Effector CD8-positive, alpha-beta T cell (primary cell): ENCODE measurements at places on chromosomes 11 and 22.
A peak's percentile ranks its signal among the peaks of the same experiment; 100 is the strongest.

DNA sequence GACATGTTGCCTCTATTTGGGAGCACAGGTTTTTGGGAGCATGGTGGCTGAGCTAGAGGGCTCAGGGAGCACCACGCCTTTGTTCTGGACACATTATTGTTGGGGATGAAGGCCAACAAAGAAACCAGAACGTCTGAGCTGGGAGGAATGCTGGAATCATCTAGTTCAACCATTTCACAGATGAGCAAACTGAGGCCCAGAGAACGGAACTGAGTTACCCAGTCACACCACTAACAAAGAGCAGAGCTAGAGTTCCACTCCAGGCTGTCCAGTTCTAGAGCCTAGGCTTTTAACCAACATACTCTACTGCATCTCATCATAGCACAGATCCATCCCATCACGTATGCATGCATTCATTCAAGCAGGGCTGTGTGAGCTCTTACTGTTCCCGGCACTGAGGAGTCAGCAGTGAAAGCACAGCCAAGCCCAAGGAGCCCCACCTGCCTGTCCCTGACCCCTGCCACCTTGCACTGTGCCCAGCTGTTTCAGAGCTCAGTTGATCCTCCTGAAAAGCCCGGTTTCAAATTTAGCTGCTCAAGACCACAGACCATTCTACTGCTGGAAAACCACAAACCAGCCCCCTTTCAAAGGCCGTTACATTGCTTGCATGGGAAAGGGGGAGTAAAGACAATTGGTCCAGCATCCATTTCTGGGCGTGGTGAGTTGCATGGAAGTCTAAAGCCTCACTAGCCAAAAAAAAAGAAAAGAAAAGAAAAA, 16.9 kb upstream of the TCF20 start:
- no peak for DNase-seq

- no peak for DNase-seq
Measured at GRCh38 chr11:127390465-127390864, 389.9 kb upstream of the KIRREL3 start.

- DNase-seq: no peak
Measured at GRCh38 chr22:39689421-39689820, 118.9 kb downstream of the CACNA1I start.

GRCh38 chr22:27554106-27554811, 247.3 kb downstream of the MN1 start:
- no peak for DNase-seq

DNA sequence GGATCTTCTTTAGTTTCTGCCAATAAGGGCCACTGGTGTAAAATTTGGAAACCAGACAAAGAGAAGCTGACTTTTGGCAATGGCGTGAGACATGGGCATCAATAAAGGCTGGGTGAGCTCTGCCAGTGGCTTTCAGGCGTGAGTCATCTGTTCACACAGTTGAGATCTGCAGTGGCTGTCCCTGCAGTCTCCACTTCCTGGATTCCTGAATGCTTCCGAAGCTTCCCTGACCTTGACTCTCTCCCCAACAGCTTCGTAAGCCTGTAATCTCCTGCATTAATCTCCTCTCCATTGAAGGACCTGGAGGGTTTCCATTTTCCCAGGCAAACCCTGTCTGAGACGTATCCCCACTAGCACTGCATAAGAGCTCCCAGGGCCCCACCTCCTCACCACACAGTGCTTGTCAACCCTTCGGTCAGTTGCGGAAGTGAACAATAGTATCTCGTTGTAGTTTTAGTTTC, 574.7 kb downstream of the TBC1D22A start:
- no peak for DNase-seq

- no peak for DNase-seq
Measured at GRCh38 chr11:113568566-113568965, 93.4 kb upstream of the DRD2 start.

DNA sequence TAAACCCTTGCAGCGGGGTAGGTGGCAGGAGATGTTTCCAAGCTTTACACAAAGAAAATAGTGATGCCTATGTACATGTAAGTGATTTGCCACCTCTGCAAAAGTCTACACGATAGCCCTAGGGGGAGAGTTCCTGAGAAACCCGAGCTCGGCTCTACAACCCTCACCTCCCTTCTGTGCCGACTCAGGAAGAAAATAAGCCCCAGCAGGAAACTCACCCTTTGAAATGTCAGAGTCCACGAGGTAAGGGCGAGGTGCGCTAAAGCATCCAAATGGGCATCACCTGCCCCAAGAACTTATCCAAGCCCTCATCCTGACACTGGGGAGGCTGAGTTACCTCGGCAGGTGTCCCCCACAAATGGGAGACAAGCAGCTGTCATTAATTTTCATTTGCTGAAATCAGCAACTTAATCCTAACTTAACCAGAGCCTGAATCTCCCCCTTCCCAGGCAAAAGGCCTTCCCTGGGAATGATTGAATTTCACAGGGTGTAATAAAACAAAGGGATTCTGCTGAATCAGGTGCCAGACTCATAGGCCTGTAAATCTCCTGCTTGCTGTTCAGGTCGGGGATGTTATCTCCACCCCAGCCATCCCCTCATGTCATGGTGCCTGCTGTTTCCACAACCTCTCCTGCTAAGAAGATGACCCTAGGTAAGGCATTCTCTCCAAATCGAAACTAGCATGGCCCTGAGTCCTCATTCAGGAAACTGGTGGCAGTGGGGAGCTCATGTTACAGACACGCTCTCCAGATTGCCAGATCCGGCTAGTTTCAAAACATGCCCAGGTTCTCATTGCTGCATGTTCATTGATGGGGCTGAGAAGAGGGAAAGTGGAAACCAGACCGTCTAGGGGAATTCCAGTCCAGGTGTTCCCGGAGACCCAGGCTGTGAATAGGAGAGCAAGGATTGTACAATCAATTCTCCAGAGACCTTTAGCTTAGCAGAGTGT, 105.3 kb upstream of the KIRREL3 start:
- no peak for DNase-seq

GRCh38 chr11:8258784-8259183, 4.9 kb downstream of the LMO1 start:
- DNase-seq: no peak

GRCh38 chr11:27696115-27696514, 4.1 kb downstream of the BDNF start:
- DNase-seq: no peak

DNA sequence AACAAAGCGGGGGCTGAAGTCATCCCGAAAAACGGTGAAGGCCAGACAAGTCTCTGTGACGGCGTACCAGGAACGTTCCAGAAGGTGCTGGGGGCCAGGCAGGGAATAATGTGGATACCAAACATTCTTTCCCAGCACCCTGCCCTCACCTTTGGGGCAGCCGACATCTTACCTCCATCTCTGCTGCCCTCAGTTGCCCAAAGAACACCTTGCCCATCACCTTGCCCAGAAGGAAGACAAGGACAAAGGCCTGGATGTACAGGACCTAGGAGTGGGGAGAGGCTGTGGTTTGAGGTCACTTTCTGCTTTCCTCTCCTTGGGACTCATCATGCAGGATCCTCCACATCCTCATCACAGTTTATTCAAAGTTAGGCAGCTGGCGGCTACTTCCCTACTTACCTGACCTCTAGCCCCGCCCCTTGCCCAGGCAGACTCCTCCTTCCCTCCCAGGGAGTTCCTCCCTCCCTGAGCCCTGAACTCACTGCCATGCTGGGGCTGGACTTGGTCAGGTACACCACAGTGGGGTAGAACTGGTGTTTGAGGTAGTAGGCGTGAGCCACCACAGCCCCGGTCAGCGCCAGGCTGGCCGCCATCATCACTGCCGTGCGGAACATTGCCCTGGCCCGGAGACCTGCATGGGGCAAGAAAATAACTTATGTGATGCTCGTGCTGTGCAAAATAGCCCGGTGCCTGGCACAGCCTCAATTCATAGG, 1.2 kb downstream of the SYVN1 start:
- DNase-seq: peak; percentile 33

DNA sequence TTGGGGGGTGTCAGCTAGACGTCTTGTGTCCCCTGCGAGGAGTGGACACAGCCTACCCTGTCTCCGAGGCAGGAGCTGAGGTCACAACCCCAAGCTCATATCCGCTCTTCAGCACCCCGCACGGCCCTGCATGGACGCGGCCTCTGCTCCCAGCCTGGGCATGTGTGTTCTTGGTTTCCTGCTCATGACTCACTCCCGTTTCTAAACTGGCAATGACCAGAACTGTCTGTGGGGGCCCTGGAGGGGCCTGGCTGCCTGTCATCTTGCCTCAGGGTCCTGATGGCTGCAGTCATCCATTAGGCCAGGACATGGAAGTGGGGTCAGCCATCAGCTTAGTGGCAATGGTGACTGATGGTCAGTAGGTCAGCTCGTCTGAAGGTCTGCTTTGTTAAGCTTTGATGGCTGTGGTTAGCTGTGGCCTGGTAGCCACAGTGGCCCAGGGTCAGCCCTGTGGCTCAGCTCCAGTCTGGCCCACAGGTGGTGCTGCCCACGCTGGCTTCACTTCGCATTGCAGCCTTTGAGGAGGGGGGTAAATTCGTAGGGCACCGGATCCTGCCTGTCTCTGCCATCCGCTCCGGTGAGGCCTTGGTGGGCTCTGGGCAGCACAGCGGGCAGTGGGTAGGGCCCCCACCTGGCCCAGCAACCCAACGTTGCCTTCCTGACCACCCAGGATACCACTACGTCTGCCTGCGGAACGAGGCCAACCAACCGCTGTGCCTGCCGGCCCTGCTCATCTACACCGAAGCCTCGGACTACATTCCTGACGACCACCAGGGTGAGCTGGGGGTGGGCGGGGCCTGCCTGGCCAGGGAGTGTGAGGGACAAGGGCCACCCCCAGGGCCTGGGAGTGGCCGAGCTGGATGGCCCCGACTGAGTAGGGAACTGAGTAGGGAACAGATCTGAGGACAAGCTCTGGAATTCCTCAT, 12.0 kb downstream of the PLCB3 start:
- no peak for DNase-seq

DNA sequence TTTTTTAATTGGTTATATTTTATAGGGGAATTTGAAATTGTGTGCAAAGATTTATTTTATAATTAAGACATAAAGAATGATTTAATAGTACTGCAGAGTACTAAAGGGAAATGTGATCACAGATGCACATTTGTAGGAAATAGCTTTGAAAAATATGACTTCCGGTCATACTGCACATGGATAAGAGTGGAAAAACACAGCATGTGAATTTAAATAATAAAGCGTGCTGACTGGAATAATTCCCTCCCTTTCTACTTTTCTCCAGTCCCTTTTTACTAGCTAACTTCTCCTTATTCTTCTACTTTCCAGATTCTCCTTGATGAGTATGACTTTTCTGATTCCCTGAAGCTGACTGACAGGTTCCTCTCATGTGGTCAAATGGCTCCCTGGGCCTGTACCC, 238.4 kb upstream of the CTSC start:
- no peak for DNase-seq

DNA sequence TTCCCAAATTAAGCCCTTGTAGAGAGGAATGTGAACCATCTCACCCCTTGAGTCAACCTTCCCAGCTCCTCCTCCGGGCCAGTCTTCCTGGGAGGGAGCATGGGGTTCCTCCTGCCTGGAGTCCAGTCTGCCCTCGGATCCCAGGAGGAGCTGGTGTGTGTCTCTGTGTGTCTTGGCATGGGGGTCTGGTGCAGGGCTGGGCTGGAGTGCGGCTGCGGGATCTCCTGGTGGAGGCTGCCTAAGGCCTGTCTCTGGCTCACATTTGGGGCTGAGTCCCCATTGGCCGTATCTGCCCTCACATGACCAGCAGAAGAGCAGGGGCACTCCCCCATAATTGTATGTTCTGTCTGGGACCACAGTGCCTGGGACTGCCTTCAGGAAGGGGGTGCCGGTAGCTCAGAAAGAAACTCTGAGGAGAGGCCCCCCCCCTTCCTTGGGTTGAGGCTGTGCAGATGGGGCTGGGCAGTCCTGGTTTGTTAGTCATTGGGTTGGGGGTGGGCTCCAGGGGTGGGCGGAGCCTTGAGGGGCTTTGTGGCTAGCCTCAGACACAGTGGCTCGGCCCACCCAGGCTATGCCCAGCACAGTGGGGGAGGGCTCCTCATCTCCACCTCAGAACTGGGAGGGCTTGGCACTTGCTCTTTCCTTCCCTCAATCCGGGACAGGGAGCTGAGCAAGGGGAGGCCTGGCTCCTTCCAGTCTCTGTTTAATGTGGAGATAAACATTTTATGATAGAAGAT, 2.9 kb downstream of the C1QTNF5 start:
- DNase-seq: no peak

DNA sequence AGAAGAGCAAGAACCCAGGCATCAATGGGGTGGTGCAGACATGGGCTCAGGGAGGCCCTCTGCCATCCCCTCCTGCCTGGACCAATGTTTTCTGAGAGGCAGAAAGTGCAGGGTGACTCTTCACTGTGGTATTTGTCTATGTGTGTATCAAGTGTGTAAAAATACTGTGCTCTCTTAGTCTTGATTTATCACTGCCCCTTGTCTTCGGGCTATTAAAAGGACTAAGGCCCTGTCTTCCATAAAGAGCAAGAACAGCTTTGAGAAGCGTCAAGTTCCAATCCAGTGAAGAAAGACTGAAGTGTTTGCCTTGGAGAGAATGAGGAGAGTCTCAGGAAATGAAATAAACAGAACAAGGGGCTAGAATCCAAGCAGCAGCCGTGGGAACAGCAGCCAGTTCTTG, 14.4 kb downstream of the PRSS23 start:
- DNase-seq: no peak

DNA sequence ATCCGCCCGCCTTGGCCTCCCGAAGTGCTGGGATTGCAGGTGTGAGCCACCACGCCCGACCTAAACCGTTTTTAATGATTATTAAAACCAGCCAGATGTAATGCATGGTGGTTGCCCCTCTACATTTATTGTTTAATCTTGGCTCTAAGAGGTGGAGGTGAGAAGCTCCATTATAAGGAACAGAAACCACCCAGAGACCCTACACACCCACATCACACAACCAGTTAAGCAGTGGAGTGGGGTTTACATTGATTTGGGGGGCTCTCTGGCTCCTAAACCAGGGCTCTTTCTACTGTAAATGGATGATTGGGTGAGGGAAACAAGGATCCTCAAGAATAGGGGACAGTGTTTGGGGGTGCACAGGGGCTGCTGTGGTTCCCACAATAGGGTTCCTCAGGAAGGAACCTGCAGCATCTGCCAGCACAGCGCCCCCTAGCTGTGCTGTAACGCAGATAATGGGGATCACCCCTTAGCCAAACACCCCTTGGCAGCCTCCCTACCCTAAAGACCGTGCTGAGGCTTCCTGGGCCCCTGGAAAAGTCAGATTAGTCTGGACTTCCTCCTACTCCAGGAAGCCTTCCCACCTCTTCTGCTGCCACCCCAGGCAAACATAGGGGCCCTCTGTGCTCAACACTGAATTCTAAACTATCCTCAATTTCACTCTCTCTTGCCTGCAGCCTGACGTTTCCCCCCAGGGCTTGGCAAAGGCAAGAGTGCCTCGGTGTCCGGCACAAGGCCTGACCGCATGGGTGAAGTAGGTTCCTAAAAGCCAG, 2.4 kb downstream of the MPST start:
- peak; percentile 31 for DNase-seq

- no peak for DNase-seq
Measured at GRCh38 chr11:20075627-20076026, 84.6 kb downstream of the DBX1 start.

GRCh38 chr22:50027639-50028537, 15.3 kb upstream of the IL17REL start:
- no peak for DNase-seq

GRCh38 chr11:31815711-31816467, 4.8 kb upstream of the PAX6 start:
- no peak for DNase-seq
